ENCODE measurements at places on chromosomes 2 and 18. TPM values are rescaled to one million over a fixed set of nuclear protein-coding genes. Genes with fewer than 3 reads are reported as not detected.

Gene ZNF385B
- total RNA-seq = 5.0 TPM

Gene HOXD12
- not detected for total RNA-seq

Gene ABCG8
- total RNA-seq = 1.1 TPM

Gene SNED1
- total RNA-seq = 93.7 TPM

Gene SERPINB10
- 0.33 TPM for total RNA-seq

Gene XDH
- under 0.01 TPM for total RNA-seq

Gene HOXD13
- total RNA-seq = not detected
